ENCODE measurements at places on chromosomes 5 and 9.

DNA sequence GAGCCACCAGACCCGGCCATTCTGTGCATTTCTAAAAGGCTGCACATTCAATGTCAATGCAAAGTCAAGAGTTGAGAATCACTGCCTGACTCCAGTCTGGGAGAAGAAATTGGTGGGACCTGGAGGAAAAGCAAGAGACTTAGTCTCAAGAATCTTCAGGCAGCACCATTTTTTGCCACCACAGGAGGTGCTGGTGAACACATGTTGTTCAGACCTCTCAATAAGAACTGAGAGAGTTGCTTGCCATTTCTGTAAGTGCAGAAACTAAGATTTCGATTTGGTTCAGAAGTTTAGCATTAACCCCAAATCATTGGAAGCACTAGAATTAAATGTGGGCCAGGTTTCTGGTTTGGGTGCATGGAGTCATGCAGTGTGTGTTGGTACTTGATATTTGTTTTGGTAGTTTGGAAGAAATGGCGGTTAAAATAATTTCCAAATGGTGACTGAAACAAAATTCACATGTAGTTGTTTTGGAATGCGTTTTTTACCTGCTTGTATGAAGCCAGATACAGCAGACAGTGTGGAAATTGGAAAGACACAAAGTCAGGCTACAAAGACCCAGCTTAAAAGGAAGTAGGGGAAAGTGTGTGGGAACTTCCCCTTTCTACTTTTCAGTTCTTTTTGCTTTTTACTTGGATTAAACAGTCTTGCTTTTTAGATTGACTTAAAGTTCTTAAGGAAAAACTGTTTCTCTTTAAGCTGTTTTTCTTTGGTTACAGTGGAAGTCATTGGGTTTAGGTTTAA is 20.4 kb downstream of the PDE8B start:
- DNase-seq = no peak

GRCh38 chr5:98637557-98637956 is 135.9 kb upstream of the RGMB start:
- DNase-seq = no peak

- no peak for DNase-seq
Observed at GRCh38 chr9:9992936-9993335, 619.9 kb downstream of the PTPRD start.

GRCh38 chr5:80961376-80962281 is 1.5 kb downstream of the RASGRF2 start:
- DNase-seq = no peak

DNA sequence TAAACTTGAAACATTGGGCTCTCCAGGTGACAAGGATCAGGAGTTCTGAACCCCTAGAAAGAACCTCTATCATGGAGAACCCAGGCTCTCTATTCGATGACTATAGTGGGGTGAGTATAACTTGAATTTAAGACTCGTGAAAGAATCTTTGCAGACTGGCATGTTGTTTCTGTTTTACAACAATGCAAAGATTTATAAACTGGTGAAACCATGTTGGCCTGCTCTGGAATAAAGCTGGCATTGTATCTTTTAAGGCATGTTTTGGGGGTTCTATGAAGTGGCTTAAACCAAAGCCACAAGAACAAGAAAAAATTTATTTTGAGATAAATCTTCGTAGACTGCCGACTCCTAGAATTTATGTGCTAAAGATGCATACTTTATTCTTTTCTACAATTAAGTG is 9.8 kb upstream of the GDNF start:
- no peak for DNase-seq

DNA sequence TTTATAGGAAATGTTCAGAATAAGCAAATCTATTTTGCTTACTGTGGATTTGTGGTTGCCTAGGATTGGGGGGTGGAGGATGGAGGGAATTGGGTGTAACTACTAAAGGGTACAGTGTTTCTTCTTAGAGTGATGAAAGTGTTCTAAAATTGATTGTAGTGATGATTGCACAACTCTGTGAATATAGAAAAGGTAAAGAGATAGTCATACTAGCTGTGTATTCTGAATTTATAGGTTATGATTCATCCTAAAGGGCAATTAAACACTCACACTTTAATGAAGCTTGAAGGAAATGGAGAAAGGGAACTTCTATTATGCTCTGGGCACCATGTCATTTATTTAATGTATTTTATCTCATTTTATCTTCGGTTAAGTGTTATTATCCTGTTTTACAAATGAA is 9.9 kb downstream of the TXNDC8 start:
- no peak for DNase-seq

- no peak for DNase-seq
Observed at GRCh38 chr9:89523948-89524347, 26.0 kb upstream of the SEMA4D start.

DNA sequence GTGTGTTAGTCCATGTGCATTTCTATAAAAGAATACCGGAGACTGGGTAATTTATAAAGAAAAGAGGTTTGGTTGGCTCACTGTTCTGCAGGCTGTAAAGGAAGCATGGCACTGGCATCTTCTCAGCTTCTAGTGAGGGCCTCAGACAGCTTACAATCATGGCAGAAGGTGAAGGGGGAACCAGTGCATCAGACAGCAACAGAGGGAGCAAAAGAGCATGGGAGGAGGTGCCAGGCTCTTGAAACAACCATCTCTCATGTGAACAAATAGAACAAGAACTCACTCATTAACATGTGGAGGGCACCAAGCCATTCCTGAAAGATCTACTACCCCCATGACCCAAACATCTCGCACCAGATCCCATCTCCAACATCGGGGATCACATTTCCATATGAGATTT is 89.2 kb upstream of the IL33 start:
- DNase-seq = no peak

DNA sequence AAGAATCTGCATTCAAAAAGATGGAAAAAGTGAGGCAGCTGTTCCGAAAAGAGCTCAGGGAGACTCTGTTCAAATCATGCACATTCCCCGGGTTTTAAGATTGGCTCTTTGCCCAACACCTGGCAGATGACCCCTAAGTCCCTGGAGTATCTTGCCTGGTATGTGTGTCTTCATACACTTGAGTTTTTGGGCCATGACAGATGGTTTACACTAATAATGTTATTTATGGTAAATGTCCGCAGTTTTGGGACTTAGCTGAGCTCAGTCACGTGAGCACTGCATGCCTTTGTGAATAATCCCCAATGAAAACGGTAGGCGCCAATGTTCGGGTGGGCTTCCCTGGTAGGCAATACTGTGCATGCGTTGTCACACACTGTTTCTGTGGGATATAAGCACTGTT is 316.1 kb downstream of the PRDM9 start:
- no peak for DNase-seq

DNA sequence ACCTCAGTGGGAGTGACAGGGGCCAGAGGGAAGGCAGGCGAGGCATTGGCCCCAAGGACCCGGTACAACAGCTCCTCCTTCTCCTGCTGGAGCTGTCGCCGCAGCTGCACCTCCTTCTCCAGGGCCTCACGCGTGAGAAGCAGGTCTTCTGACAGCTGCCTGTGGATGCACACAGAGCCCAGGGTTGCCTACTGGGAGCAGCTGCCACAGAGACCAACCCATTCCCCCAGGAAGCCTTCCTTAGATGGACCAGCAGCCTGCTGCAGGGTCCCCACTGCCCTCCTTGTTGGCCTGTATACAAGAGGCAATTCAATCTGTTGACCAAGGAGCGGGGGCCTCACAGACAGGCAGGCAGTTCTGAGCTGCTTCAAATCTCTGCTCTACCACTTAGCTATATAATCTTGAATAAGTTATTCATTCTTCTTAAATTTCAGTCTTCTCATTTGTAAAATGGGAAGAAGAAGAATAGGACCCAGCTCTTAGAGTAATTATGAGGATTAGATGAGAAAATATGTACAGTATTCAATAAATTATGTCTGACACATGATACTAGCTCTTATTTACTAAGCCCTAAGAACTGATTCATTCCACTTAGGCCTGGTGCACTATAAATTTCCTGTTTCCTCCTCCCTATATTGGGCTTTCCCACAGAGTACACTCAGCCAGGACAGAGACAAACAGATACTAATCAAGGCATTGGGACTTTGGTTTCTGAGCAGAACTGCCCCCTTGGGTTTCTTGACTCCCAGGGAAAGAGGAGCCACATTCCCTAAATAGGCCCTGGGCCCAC is 26.1 kb upstream of the ANXA6 start:
- no peak for DNase-seq

DNA sequence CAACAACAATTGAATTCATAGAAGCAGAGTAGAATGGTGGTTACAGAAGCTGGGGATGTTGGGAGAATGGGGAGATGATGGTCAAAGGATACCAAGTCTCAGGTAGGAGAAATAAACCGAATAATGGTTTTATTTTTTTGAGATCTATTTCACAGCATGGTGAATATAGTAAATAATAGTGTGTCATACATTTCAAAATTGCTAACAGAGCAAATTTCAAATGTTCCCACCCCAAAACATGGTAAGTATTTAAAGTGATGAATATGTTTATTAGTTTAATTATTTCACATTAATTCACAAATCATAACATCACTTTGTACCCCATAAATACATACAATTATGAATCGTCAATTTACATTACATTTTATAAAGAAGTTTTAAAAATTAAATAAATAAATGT is 72.7 kb upstream of the ATG10 start:
- no peak for DNase-seq

- DNase-seq = no peak
Observed at GRCh38 chr9:136310273-136311030, 6.6 kb upstream of the CCDC187 start.

GRCh38 chr9:12783767-12784460 is 9.1 kb downstream of the LURAP1L start:
- DNase-seq = no peak

- no peak for DNase-seq
Observed at GRCh38 chr5:149563466-149563865, 12.2 kb upstream of the CSNK1A1 start.

GRCh38 chr5:143515829-143516228 is 112.3 kb upstream of the NR3C1 start:
- no peak for DNase-seq

DNA sequence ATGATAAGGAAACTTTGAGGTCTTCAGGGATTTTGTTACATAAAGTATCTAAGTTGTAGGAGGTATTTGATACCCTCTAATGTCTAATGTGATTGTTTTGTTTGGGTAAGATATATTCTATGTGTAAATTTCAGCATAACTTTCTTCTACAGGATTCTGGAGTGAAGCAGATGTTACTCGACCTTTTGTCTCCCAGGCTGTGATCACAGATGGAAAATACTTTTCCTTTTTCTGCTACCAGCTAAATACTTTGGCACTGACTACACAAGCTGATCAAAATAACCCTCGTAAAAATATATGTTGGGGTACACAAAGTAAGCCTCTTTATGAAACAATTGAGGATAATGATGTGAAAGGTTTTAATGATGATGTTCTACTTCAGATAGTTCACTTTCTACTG is 6.0 kb downstream of the MRPS30 start:
- no peak for DNase-seq

- no peak for DNase-seq
Observed at GRCh38 chr5:91095786-91096385, 287.2 kb downstream of the ARRDC3 start.

DNA sequence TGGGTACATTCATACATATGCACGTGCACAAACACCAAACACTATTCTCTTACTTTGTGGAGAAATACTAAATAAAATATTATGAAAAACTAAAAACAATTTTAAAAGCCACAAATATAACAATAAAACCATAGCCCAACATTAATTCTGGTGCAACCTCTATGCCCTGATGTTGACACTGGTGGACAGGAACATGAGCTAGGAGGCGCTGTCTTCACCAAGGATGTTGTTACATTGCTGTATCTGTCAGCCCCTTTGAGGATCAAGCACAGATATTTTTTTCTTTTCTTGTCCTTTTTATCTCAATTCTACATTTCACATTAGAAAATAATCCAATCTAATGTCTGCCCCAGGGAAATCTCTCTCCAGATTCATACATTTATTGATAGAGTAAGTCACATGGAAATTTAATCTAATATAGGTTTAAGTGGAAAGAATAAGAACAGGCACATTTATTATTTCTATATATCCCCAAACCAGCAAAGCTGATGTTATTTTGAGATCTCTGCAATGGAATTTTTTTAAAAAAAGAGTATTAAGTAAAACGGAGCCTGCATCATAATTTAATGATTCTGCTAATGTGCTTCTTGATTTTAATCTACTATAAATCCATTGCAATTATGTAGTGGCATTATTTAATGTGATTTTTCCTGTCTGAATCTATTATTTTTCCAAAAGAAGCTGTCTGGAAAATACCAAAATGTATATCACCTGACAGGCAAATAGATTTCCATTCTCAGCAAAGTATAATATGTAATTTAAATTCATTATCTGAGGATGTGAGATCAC is 716.5 kb downstream of the MTRR start:
- DNase-seq = no peak

DNA sequence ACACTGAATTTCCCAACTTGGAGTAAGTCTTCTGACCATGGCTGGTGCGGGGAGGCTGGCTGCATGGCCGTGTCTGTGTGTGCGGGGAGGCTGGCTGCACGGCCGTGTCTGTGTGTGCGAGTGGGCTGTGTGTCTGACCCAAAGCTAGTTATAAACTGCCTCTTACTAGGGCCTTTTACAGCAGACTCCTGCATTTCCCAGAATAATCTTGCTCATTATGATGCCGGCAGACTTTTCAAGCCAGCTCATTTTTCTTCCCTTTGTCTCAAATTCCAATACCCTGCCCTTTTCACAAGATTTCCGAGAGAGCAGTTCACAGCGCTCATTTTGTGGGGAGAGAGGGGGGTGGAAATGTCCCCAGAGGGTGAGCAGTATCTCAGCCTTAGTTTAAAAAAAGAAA is 470.7 kb upstream of the BRINP1 start:
- DNase-seq = no peak

DNA sequence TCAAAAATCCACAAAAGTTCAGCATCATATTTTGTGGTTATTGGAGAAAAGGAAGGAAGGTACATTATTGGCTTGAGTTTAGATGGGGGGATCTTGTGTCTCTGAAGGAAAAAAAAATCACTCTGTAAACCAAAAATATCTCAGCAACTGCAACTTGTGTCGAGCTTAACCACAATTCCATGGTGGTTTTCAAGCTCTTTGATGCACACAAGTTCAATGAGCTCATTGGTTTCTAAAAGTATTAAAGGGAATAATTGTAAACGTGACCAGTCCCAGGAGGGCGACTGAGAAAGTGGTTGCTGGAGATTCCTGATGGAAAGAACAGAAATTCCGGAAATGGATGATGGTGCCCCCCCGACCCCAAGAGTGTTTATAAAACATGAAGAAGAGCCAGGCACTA is 173.8 kb downstream of the PSAT1 start:
- DNase-seq = no peak

Data from germinal center (tissue), 1 donor.